HS-5 (cell line): ENCODE measurements at places on chromosomes 4 and X.
A peak's percentile ranks its signal among the peaks of the same experiment; 100 is the strongest.

DNA sequence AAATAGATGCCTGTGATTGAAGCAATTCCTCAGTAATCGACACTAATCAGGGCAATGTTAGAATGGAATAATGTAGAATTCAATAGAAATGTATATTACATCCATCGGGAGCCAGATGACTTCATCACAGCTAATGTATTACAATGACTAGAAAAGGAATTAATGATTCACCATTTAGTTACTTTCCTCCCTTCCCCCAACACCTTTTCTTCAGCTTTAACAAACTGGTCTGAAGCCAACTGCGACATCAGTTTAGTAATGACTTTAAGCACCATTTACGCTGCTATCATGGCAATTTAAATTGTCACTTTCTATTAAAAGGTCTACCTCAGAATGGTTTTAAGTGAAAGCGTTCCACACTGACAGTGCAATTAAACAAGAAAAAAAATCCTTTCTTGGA lies 45.1 kb downstream of the SUPT20HL2 start:
- no peak for DNase-seq

DNA sequence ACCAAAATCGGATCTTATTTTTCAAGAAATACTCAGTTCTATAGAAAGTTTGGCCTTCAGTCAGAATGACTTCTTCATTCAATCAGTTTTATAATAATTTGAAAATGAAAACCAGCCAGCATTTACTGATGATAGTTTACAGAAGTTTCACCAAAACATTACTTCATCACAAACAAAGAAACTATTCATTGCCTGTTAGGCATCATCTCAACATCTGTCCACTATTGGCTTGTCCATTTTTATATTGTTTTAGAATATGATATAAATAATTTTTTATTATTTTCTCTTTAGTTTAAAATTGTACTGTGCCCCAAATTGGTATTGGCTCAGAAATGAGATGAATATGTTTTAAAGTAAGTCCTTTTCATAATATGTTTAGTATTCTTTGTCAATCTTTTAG lies 38.4 kb downstream of the FAT4 start:
- DNase-seq: no peak

GRCh38 chr4:5517372-5517771 lies 191.0 kb downstream of the EVC2 start:
- no peak for DNase-seq

GRCh38 chr4:14478504-14478903 lies 523.8 kb upstream of the CPEB2 start:
- no peak for DNase-seq

GRCh38 chr4:165709973-165710526 lies 163.0 kb upstream of the TLL1 start:
- no peak for DNase-seq

DNA sequence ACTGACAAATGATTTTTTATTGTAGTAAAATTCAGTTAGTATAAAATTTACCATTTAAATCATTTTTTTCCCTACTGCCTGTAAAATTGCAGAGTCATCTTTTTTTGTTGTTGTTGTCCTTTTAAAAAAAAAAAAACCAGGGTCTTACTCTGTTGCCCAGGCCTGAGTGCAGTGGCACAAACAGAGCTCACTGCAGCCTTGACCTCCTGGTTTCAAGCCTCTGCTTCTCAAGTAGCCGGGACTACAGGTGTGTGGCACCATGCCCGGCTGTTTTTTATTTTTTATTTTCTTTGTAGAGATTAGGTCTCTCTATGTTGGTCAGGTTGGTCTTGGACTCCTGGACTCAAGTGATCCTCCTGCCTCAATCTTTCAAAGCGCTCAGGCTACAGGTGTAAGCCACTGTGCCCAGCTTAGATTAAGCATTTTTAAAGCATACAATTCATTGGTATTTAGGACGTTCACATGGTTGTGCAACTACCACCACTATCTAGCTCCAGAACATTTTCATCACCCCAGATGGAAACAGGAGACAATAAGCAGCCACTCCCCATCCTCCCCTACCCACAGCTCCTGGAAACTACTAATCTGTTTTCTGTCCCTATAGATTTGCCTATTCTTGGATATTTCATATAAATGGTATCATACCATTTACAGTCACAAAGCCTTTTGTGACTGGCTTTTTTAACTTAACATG lies 59.7 kb upstream of the PGRMC2 start:
- DNase-seq: no peak

- DNase-seq: no peak
Measured at GRCh38 chr4:90950385-90950841, 823.2 kb downstream of the CCSER1 start.

- DNase-seq: no peak
Measured at GRCh38 chr4:138329506-138330070, 87.4 kb upstream of the SLC7A11 start.

GRCh38 chrX:65846974-65847373 lies 179.5 kb downstream of the MSN start:
- no peak for DNase-seq

- DNase-seq: no peak
Measured at GRCh38 chr4:107993969-107994368, 4.3 kb downstream of the HADH start.

- DNase-seq: no peak
Measured at GRCh38 chr4:83335701-83336100, 1.1 kb upstream of the HPSE start.

- DNase-seq: no peak
Measured at GRCh38 chrX:11461201-11462001, 168.2 kb downstream of the AMELX start.

DNA sequence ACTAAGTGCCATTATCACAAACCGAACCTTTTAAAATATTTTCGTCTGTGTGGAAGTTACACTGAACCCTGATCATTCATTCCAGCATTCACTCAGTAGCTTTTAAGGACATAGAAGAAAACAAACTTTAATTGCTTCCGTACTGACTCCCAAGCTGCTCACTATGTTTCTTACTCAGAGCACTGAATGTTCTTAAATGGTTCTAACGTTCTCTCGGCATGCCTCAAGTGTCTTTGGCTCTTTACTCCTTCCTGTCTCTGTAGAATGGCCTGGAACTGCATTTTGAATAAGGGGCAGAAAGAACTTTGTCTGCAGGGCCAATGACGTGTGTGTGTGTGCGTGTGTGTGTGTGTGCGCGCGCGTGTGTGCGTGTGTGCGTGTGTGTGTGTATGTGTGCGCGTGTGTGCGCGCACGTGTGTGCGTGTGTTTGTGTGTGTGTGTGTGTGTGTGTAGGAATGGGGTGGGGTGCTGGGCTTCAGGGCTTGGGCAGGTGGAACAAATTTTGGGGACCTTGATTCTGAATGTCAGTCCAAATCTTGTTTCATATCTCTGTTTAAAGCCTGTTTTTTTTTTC lies 50.5 kb upstream of the PAQR3 start:
- DNase-seq: no peak

GRCh38 chr4:148061141-148061481 lies 329.2 kb downstream of the ARHGAP10 start:
- no peak for DNase-seq

GRCh38 chrX:103398421-103398864 lies 22.1 kb downstream of the BEX3 start:
- DNase-seq: peak; percentile 61

DNA sequence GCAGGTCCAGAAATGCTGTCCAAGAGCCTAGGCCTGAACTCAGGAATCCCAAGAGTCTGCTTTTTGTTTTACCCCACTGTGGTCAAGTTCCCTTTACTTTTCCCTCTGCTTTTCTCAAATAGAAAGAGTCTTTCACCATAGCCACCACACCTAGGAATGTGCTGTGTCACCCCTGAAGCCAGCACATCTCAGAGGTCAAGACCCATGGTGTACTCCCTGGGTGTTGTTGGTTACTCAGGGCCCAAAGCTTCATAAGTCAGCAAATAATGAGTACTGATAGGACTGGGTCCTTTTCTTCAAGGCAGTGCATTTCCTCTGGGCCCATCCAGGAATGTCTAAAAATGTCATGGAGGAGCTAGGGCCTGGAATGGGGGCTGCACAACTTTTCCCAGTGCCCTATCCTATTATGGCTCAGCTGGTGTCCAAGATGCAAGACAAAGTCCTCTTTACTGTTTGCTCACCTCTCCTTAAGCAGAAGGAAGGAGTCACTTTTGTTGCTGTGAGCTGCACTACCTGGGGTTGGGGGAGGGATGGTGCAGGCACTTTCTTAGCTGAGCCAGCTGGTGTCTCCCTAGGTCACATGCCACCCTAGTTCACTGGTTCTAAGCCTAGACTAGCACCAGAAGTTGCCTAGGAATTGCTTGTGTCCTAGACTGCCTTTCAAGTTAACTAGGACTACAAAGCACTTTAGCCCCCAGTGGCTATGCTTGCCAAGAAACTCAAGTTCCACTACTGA lies 62.4 kb upstream of the RXFP1 start:
- no peak for DNase-seq

DNA sequence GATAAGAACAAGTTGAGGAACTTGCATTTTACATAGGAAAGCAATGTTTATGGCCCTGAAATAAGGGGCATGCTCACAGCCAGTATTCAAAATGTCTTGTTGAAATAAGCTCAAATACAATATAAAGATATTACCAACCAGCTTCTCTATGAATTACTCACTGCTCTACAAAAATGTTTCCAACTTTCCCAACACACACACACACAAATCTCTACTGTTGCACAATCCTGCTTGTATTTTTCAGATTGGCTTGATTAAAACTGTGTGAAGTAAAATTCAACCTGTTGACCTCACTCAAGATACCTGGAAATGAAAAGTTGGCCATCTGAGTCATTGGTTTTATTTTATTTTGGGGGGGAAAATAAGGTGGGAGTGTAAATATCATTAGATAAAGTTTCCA lies 128.6 kb downstream of the CHIC2 start:
- DNase-seq: no peak

DNA sequence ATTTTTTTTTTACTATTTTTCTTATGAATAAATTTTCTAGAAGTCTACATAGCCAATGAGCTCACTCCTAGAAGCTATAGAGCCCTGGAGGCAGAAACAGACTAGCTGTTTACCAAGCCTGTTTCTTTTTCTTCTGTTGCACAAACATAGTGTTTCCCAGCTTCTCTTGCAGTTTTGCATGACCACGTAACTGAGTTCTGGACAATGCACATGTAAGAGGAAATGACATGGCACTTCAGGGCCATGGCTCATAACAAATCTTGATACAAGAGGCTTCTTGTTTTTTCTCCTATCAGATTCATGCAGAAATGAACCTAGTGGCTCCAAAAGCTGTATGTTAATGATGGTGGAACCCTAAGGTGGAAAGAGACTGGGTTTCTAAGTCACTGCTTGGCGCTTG lies 127.4 kb downstream of the ZNF330 start:
- no peak for DNase-seq
